K562 (cell line): ENCODE measurements at places on chromosomes 12 and 14. TPM values are rescaled to one million over a fixed set of nuclear protein-coding genes. Genes with fewer than 3 reads are reported as not detected.

Gene GLTP
- total RNA-seq: 6.0 and 6.6 TPM in 2 replicates

Gene TMPRSS12
- total RNA-seq: not detected in 2 replicates

Gene CD163
- 0.51 and 0.62 TPM in 2 replicates for total RNA-seq

Gene REP15
- not detected in 2 replicates for total RNA-seq

Gene DNAI7
- 0.29 TPM in 1 of 2 replicates, not detected in the other for total RNA-seq

Gene SCN8A
- 0.29 and 0.72 TPM in 2 replicates for total RNA-seq

Gene ERP27
- 0.13 TPM in 1 of 2 replicates, not detected in the other for total RNA-seq

Gene RNFT2
- total RNA-seq: 23.5 and 26.3 TPM in 2 replicates

Gene INHBC
- 0.07 TPM in 1 of 2 replicates, not detected in the other for total RNA-seq

Gene MARK3
- total RNA-seq: 54.1 and 63.1 TPM in 2 replicates

Gene MFAP5
- not detected in 2 replicates for total RNA-seq

Gene ACRBP
- 16.8 and 18.0 TPM in 2 replicates for total RNA-seq
